Spinal cord (tissue), 10 donors: ENCODE measurements at places on chromosomes 5 and 9. TPM values are rescaled to one million over a fixed set of nuclear protein-coding genes. Genes with fewer than 3 reads are reported as not detected.
A peak's percentile ranks its signal among the peaks of the same experiment; 100 is the strongest.

DNA sequence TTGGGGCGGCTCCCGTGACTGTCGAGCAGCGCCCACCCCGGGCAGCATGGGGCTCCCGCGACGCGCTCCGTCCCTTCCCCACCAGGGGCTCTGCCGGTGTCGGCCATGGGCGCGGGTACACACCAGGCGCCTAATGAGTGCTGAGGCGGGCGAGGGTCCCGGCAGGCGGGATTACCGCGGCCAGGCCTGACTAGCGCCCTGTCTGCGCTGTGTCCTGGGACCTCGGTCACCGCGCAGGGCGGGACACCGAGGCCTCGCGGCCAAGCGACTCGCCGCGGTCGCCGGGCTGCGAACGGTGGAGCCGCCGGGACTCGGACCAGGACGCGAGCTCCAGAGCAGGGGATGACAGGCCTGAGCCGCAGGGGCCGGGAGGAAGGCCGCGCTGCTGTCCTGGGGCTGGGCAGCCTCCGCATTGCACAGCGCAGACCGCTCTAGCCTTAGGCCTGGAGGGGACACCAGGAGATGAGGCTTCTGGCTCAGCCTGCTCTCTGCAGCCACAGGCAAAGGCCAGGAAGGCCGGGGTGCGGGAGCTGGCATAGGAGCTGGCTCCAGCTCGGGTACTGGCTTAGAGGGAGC lies 14.1 kb downstream of the LCN10 start:
- H3K4me1 ChIP-seq = peaks cover 42% of the 10 kb centered on the region
- no peak overlapping the region for H3K27ac ChIP-seq
- DNase-seq = no peak
- H3K4me3 ChIP-seq = peak overlapping the region; percentile 89
- no peaks in the 10 kb centered on the region for H3K27me3 ChIP-seq
- peaks cover 37% of the 10 kb centered on the region for H3K36me3 ChIP-seq

DNA sequence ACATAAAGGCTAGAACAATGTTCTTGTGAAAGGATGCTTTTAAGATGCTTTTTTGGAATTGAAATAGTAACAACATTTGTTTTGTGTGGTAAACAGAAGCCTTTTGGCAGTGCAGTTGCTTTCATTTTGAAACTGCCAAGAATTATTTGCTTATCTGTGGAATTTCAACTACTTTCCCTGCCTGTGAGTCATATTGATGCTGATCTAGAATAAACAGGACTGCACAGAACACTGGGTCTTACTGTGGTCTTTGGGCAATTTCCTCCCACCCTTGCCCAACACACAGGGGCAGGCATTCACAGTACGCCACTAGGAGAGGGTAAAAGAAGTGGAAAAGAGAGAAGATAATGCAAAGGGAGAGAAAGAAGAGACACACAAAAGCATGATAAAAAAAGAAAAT lies 483.7 kb downstream of the ELAVL2 start:
- no peak overlapping the region for H3K4me3 ChIP-seq
- H3K27me3 ChIP-seq = no peaks in the 10 kb centered on the region
- H3K36me3 ChIP-seq = no peaks in the 10 kb centered on the region
- H3K4me1 ChIP-seq = no peaks in the 10 kb centered on the region
- no peak overlapping the region for H3K27ac ChIP-seq

GRCh38 chr9:99921875-99922710 lies 15.6 kb downstream of the STX17 start:
- no peaks in the 10 kb centered on the region for H3K4me1 ChIP-seq
- DNase-seq = no peak
- no peaks in the 10 kb centered on the region for H3K36me3 ChIP-seq
- no peaks in the 10 kb centered on the region for H3K27me3 ChIP-seq
- no peak overlapping the region for H3K27ac ChIP-seq
- no peak overlapping the region for H3K4me3 ChIP-seq

The GFRA3 gene
- total RNA-seq = 6.3 TPM

The NUTM2G gene
- total RNA-seq = not detected
